ENCODE measurements at places on chromosomes 1 and 21. TPM values are rescaled to one million over a fixed set of nuclear protein-coding genes. Genes with fewer than 3 reads are reported as not detected.

DNA sequence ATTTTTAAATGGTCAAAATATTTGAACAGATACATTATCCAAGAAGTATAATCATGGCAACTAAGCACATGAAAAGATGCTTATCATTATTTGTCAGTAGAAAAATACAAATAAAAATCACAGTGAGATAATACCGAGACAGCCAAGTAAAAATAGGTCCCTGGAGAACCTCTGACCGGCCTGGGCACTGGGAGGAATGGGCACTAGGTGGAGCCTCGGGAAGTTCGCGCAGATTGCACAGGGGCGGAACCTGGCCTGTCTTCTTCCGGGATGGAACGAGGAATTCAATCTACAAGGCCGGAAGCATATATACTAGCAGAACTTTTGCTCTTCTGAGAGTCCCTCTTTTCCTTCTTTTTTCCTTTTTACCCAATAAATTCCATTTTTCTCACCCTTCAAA, 148.5 kb upstream of the CHRM3 start:
- no peak for DNase-seq

DNA sequence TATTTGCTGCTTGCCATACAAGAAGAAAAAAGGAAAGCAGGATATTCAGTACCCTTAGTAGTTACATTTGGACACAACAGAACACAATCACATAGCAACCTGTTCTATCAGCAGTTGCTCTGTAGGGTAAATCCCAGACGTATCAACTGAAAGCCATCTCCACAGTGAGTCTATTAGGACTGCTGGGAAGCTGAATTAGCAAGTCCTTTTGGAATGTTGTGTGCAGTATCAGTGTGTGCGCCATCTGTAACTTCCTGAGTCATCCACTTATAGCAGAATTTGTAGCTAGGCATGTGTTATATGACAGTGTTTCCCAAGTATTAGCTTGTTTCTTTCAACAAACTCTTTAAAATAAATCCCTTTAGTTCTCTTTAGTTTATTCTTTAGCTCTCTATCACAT, 21.3 kb downstream of the CCDC30 start:
- DNase-seq, result no peak

DNA sequence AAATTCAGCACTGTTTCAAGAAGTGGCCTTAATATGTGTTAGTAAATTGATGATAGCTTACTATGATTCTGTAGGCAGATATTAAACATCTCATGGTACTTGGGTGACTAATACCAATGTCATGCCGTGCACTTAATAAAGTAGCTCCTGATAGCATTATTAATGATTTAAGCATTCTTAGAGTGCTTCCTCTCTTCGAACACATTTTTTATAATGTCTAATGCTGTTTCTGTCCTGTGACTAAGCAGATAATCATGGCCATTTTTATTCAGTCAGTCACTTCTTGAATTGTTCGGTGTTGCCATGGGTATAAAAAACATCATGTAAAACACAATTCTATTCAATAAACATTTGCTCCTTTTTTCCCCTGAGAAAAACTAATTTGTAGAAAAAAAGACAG, 804.6 kb upstream of the ADGRL4 start:
- peak; percentile 84 for DNase-seq

GRCh38 chr1:183188240-183188639, 2.2 kb downstream of the LAMC2 start:
- no peak for DNase-seq

GRCh38 chr1:193388683-193389082, 202.3 kb upstream of the B3GALT2 start:
- no peak for DNase-seq

The OR2AK2 gene
- total RNA-seq, result not detected

The DNASE2B gene
- total RNA-seq, result not detected

The HES4 gene
- 17.8 TPM for total RNA-seq
